ENCODE measurements at places on chromosomes 13 and 19.

GRCh38 chr19:50647879-50648615 is 1.2 kb upstream of the C19orf81 start:
- DNase-seq: no peak

GRCh38 chr13:23871616-23872220 is 17.5 kb downstream of the MIPEP start:
- no peak for DNase-seq

- no peak for DNase-seq
These were observed 73.8 kb downstream of the GADD45B start for GRCh38 chr19:2549701-2550191.

DNA sequence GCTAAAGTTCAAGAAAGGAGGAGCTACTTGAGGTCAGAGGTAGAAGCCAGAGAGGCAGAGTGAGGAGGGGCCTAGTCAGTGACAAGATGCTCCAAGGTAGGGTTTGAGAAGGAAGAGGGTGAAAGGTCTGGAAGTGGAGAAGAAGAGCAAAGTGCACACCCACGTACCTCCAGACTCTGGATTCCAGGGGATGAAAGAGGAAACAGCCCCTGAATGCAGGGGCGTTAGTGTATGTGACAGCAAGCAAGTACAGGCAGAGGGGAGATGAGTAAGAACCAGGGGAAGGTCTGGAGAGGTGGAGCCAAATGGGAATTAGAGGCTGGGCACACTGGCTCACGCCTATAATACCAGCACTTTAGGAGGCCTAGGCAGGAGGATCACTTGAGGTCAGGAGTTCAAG is 8.7 kb downstream of the RPS28 start:
- DNase-seq: no peak

DNA sequence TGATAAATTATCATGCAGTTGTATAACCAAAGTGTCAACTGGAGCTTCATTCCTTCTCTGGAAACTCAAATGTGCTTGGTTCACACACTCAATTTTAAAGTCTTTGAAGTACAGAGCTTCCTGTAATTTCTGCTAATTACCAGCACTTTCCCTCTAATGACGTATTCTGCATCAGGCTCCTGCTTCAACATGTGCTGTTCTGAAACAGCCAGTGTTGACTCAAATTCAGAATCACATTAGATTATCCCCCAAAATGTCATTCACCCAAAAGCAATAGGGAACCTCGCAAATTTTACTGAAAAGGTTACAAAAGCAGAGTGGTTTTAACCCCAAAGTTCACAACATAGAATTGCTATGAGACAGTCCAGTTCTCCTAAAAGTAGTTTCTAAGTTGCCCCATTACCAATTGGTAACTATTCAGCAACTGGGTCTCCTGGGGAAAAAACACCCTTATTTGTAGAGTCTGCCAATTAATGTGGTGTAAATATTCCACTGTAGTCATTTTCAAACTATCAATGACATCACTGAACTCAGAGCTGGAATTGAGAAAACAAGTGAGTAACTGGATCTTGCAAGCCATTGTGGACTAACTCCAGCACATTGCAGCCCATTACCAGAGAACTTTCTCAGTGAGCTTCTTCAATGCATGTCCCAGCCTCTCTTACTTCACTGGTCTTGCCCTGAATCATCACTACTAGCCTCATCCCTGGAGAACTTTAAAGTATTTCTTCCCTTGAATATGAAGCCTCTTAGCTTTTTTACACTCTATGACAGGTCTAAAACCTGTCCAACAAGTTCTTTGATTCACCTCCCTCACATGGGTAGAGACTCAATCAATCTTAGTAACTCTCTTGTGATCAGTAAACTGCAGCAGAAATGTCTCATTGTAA is 955.4 kb downstream of the EFNB2 start:
- DNase-seq: no peak

- DNase-seq: no peak
These were observed 32.5 kb downstream of the LCP1 start for GRCh38 chr13:46149272-46150133.

GRCh38 chr13:67299751-67300150 is 69.6 kb upstream of the PCDH9 start:
- no peak for DNase-seq

GRCh38 chr19:46759206-46759605 is 13.0 kb upstream of the STRN4 start:
- DNase-seq: no peak

DNA sequence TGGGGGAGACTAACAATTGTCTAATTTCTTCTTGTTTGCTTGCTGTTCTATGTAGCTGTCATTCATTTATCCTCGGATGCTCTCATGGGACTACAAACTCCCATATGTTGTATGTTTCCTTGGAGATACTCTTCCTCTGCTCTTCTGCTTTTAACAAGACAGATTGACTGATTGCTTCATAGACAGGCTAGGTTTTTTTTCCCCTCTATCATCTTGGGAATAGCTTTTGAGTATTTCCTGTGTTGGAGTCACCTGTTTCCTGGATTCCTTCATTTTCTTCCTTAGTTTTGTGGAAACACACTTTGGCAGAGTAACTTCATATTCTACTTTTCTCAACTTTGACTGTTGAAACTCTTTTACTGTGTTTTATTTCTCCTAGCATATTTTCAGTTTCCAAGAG is 27.6 kb downstream of the EDNRB start:
- no peak for DNase-seq

DNA sequence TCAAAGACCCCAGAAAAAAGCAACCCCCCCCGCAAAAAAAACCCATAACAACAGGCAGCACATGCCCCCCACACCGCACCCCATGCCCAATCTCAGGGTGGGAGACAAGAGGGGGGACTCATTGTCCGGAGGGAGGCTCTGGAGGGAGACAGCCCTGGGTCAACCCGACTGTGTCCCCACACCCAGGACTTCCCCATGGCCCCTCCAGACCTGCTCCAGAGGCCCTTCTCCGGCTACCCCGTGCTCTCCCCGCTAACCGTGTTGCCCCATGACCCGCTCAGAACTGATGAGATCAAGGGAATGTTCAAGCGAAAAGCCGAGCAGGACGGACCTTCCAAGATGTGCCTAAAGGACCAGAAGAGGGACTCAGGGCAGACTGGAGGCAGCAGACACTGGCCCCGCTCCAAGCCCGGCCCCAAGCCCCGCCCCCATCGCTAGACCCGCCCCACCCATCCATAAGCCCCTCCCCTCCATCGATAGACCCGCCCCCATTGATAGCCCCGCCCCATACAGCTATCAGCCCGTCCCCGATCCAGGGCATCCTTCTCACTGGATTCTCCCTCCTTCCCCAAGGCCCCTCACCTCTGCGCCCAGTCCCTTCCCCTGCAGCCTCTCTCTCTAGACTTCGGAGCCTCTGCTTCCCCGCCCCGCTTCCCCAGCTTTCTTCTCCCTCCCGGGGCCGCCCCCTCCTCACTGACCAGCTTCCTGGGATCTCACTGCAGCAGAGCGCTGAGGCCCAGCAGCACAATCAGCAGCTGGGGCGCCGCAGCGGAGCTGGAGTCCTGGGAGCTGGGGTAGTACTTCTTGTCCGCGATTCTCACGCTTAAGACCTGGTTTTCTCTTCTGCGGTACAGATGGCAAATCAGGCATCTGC is 2.2 kb downstream of the BST2 start:
- peak; percentile 67 for DNase-seq

DNA sequence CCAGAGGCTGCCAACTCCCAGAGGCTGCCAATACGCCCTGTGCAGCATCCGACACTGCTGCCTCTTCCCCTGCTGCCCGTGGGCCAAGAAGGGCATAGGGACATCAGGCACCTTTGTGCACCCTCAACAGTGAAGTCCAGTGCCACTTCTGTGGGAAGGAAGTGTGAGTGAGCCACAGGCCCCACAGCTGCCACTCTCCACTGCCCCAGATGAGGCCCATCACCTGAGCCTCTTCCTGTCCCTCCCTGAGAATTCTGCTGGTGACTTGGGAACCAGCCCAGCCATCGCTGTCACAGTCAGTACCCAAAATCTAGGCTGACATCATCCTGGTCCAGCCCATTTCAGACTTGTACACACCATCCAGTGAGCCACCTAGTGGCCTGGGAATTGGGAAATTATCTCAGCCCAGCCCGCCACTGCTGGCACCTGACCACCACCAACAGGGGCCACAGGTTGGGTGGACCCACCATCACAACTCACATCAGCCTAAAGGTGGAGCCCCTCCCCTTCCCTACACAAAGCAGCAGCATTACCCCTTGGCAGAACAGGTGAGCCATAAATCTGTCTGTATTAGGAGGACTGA is 733.9 kb upstream of the KLHL1 start:
- no peak for DNase-seq

- DNase-seq: no peak
These were observed 843 bp downstream of the ZNF610 start for GRCh38 chr19:52336791-52337381.

DNA sequence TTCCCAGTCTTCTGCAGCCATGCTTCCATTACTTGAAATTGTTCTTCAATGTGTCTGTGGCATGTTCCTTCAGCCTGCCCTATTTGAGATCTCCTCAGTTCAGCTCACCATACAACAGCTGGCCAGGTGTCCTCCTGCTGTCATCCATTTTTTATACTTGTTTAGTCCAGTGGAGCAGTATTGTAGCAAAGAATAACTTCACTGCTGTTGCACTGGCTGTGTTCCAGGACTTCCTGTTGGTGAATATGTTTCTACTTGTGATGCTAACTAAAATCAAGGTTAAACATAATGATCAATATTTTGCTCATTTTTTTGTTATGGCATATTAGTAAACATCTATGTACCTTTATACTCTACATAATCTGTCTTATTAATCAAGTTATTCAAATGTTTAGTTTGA is 1394.1 kb downstream of the PCDH9 start:
- no peak for DNase-seq

DNA sequence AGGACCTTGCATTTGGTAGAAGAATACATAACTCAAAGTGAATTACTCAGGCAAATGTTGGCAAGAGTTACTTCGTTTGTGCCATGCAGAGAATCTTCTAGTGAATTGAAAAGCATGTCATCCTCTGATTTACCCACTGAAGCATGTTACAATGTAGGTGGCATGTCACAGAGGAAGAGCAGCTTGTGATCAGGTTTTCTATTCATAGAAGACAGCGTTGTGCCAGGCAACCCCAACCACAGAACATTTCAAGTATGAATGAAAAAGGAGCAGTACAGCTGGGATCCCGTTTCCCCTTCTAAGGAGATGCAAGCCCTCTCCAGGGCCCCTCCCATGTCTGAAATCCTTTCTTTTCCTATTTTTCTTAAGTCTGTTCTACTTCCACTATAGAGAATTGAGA is 6.0 kb upstream of the KATNAL1 start:
- DNase-seq: no peak

GRCh38 chr13:51679616-51680015 is 95.4 kb downstream of the WDFY2 start:
- no peak for DNase-seq

GRCh38 chr13:84605927-84606326 is 723.7 kb upstream of the SLITRK1 start:
- DNase-seq: no peak

DNA sequence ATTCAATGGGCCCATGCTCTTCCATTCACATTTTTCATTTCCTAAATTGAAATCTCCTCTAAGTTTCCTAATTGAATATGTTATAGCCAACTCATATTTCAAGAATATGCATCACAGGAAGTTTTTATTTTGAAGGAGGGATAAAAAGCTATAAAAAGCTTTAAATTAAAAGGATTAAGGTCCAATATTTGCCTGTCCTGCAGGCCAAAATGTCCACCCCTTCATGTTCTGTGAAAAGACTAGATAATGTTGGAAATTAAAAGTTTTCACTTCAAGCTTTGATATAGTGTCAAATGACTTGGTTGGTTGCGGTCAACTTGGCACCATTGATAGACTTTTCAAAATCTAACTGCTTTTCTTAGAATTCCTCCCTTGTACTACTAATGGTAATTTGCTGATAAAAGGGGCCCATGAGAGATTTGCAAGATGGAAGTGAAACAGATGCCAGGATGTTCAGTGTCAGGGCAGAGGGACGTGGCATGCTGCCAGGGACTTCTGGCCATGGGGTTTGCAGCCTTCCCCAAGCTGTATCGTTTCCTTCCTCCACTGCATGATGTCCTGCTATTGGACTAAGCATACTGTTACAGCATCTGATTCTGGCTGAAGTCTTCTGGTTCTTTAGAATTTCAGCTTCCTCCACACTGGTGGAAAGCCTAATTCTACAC is 547.3 kb upstream of the MIR17HG start:
- no peak for DNase-seq

DNA sequence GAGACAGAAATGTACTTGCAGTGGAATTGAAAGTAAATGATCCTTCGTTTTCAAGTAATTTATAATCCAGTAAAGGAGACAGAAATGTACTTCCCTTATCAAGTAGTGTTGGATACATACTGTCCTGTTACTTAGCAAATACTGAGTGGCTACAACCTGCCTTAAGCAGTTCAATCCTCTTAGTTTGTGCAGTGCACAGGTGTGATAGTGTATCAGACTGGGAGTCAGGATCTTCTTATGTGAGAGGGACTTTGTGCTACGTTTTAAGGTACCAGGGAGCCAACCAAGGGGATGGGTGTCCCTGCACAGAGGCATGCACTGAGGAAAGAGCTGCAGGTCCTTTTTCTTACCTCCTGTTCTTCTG is 111.1 kb downstream of the DNAJC3 start:
- no peak for DNase-seq

GRCh38 chr13:35046587-35046986 is 104.5 kb downstream of the NBEA start:
- DNase-seq: no peak

DNA sequence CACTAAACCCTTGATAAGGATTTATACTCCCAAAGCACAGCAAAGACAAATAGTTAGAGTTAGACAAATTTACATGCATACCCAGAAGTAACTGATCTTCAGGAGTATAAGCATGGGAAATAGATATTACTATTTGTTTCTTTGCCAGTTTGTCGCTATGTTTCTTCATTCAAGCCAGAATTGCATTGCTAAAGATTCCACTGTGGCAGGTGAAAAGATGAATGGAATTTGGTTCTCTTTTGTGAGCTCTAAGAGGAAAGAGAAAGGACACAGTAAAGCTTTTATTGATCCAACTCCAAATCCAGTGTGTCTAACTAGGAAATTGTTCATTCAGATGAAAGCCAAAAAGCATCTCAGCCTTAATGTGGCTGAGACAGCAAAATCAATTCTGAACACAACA is 292.3 kb upstream of the SPRY2 start:
- no peak for DNase-seq

All from activated T-cell treated with anti-CD3 and anti-CD28 coated beads, Interleukin-2, amount 50 U/mL, for 48 hours (primary cell).